ENCODE measurements at places on chromosomes 6 and 20. TPM values are rescaled to one million over a fixed set of nuclear protein-coding genes. Genes with fewer than 3 reads are reported as not detected.
A peak's percentile ranks its signal among the peaks of the same experiment; 100 is the strongest.

GRCh38 chr20:53926428-53927028, 143.9 kb downstream of the BCAS1 start:
- H3K4me1 ChIP-seq = peaks cover 22% of the 10 kb centered on the region
- no peaks in the 10 kb centered on the region for H3K36me3 ChIP-seq
- H3K27me3 ChIP-seq = no peaks in the 10 kb centered on the region
- H3K4me3 ChIP-seq = no peak overlapping the region
- peak; percentile 99 for DNase-seq
- peak overlapping the region; percentile 89 for H3K27ac ChIP-seq

DNA sequence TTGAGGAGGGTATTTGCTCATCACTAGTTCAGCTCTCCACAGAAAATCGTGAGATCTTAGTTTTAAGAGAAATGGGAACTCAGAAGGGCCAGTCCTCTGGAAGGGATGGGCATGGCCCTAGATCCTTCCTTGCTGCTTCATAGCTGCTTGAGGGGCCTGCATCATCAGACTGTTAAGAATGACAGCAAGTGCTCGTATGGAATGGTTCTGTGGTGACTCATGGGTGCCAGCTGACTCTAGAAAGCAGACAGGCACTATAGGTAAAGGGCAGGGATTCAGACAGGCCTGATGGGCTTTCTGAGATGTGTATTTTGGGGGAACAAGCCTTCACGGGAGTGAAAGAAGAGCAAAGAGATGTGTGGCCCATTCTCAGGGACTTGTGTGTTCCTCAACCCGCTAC, 90.8 kb downstream of the MYLK4 start:
- H3K4me3 ChIP-seq = no peak overlapping the region
- H3K27me3 ChIP-seq = no peaks in the 10 kb centered on the region
- H3K4me1 ChIP-seq = no peaks in the 10 kb centered on the region
- no peaks in the 10 kb centered on the region for H3K36me3 ChIP-seq
- H3K27ac ChIP-seq = no peak overlapping the region

The FOXQ1 gene
- total RNA-seq = 0.24 TPM

The NRSN1 gene
- total RNA-seq = not detected

The ESR1 gene
- total RNA-seq = 0.05 TPM

DNA sequence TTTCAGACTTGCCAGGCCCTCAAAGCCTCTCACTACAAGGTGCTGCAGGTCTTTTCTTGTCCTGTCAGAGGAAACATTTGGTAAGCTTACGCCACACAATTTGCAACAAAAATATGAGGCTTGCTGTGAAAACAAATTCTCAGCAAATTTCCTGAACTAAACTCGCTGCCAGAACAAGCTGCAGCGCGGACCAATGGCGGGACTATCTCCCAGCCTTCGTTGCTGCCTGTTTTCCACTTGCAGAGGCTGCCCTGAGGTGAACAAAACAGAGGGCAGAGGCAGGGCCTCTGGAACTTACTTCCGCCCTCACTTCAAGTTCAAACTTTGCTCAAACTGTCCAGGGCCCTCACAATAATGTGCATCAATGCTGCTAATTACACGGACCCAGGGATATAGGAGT, 12.4 kb downstream of the UQCC2 start:
- H3K27me3 ChIP-seq = no peaks in the 10 kb centered on the region
- no peak overlapping the region for H3K4me3 ChIP-seq
- no peak for DNase-seq

The HTR1E gene
- not detected for total RNA-seq

- no peaks in the 10 kb centered on the region for H3K36me3 ChIP-seq
- no peak for DNase-seq
Observed at GRCh38 chr6:99093456-99094190, 145.9 kb upstream of the FBXL4 start.

DNA sequence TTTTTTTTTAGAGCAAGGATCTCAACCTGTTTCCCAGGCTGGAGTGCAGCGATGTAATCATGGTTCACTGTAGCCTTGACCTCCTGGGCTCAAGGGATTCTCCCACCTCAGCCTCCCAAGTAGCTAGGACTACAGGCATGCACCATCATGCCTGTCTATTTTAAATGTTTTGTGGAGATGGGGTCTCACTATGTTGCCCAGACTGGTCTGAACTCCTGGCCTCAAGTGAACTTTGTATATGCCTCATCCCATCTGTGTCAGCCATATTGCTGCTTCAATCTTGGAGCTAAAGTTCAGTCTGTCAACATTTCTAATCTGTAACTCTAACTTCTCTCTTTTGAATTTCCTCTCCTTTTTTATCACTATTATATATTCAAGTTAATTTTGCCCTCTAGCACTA, 54.3 kb downstream of the CD164 start:
- no peak overlapping the region for H3K4me3 ChIP-seq
- H3K27ac ChIP-seq = no peak overlapping the region
- H3K4me1 ChIP-seq = no peaks in the 10 kb centered on the region
- DNase-seq = no peak
- no peaks in the 10 kb centered on the region for H3K27me3 ChIP-seq

GRCh38 chr6:170023620-170024521, 267.0 kb downstream of the DLL1 start:
- no peak for DNase-seq
- H3K27ac ChIP-seq = no peak overlapping the region

DNA sequence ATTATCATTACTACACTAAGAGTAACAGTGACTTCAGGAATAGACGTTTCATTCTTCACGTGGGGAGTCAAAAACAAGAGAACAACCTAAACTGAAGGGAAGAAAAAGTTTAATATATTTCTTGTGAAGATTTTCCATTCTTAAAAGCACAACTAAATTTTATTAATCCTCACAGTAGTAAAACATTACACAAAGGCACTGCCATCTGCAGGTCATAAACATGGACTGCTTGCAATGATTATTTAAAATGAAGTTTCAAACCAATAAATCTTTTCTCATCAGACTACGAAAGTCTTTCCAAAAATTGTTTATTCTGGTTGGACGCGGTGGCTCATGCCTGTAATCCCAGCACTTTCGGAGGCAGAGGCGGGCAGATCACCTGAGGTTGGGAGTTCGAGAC, 2.6 kb downstream of the NCOA5 start:
- no peaks in the 10 kb centered on the region for H3K27me3 ChIP-seq
- DNase-seq = no peak
- H3K4me1 ChIP-seq = peaks cover 8% of the 10 kb centered on the region

The BPIFB1 gene
- total RNA-seq = not detected

The STMND1 gene
- 0.16 TPM for total RNA-seq

The ASIP gene
- not detected for total RNA-seq

DNA sequence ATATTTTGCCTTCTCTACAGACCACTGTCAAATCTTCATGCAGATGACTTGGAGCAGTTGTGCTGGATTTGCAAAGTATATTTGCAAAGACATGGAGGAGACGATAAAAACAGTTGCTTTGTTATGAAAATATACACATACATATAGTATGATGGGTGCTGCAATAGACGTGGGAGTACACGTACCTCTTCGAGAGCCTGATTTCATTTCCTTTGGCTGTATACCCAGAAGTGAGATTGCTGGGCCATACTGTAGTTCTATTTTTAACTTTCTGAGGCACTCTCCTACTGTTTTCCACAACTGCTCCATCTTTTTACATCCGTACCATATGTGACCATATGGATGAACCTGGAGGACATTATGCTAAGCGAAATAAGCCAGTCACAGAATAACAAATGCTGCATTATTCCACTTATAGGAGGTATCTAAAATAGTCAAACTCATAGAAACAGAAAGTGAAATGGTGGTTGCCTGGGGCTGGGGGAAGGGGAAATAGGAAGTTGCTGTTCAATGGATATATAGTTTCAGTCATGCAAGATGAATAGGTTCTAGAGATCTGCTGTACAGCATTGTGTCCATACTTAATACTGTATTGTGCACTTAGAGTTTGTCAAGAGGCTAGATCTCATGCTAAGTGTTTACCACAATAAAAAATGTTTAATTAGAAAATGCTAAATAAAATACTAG, 223.8 kb downstream of the HAO1 start:
- no peak overlapping the region for H3K4me3 ChIP-seq
- no peak for DNase-seq
- no peaks in the 10 kb centered on the region for H3K36me3 ChIP-seq
- no peaks in the 10 kb centered on the region for H3K4me1 ChIP-seq

DNA sequence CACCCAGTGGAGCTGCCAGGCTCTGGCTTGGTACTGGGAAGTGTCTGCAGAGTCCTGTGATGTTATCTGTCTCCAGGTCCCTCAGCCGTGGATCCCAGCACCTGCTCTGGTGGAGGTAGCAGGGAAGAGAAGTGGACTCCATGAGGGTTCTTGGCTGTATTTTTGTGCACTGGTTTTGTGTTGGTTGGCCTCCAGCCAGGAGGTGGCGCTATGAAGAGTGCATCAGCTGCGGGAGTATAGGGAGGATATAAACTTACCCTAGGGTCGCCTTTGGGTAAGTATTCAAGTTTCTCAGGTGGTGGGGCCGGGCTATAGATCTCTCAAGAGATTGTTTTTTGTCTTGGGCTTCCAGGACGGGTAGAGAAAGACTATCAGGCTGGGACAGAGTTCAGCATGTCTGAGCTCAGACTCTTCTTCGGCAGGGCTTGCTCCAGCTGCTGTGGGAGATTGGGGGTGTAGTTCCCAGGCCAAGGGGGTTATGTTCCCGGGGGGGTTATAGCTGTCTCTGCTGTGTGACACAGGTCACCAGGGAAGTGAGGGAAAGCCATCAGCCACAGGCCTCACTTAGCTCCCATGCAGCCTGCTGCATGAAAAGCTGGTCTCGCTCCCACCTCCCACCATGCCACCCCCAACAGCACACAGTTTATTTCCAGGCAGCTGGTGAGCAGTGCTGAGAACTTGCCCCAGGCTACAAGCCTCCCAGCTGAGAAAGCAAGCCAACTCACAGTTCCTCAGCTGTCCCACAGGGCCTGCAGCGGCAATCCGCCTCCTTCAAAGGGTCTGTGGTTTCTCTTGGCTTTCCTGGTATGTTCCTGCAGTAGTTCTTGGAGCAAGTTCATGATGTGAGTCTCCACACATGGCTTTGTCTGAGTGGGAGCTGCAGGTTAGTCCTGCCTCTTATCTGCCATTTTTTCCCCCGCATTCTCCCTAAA, 115.7 kb downstream of the AIG1 start:
- H3K36me3 ChIP-seq = no peaks in the 10 kb centered on the region
- peak; percentile 99 for DNase-seq
- H3K27ac ChIP-seq = peak overlapping the region; percentile 85
- peaks cover 8% of the 10 kb centered on the region for H3K4me1 ChIP-seq

DNA sequence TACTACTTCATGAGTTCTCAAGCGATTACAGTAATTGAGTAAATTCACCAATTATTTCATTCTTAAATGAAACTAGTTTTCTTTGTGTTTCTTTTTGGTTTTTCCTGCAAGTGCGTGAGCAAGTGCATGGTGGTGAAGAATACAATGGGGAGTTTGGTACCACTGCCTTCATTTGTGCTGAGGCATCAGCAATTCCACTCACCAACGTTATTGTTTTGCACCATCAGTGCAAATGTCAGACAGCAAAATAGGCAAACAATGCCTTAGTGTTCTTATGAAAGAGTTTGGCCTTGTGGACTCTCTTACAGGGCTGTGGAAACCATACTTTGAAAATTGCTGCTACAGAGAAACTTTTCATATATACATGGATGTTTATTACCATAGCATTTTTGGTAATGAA, 8.2 kb downstream of the CDH26 start:
- H3K36me3 ChIP-seq = no peaks in the 10 kb centered on the region
- no peak for DNase-seq
- no peak overlapping the region for H3K27ac ChIP-seq
- no peaks in the 10 kb centered on the region for H3K4me1 ChIP-seq

The SLC17A1 gene
- not detected for total RNA-seq

DNA sequence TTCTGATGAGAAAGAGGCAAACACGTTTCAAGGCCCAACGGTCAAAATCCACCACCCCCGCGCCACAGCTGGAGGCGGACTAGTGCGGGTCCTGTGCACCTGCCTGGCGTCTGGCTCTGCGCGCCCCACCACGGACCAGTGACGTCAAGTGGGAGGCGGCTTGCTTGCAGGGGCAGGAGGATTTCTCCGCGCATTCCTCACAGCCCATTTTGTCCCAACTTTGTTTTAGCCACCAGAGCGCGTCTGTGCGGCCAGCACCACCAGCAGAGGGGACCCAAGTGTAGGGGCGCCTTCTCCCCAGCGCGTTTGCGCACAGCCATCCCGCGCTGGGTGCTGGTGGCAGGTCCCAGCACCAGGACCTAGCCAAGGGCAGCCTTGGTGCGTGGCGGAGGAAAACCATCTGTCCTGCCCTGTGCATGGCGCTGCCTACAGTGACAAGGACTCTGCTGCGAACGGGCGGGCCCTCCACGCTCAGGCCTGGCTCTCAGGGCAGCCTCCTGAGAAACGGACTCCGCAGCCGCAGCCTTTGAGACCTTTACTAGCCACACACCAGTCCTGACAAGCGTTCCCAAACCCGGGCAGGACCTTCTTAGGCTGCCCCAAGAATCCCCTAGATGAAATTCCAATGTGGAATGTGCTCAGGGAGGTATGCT, 194.8 kb upstream of the EXOC2 start:
- no peaks in the 10 kb centered on the region for H3K27me3 ChIP-seq
- H3K27ac ChIP-seq = no peak overlapping the region
- DNase-seq = no peak
- H3K4me3 ChIP-seq = no peak overlapping the region
- no peaks in the 10 kb centered on the region for H3K4me1 ChIP-seq

The C20orf141 gene
- not detected for total RNA-seq

DNA sequence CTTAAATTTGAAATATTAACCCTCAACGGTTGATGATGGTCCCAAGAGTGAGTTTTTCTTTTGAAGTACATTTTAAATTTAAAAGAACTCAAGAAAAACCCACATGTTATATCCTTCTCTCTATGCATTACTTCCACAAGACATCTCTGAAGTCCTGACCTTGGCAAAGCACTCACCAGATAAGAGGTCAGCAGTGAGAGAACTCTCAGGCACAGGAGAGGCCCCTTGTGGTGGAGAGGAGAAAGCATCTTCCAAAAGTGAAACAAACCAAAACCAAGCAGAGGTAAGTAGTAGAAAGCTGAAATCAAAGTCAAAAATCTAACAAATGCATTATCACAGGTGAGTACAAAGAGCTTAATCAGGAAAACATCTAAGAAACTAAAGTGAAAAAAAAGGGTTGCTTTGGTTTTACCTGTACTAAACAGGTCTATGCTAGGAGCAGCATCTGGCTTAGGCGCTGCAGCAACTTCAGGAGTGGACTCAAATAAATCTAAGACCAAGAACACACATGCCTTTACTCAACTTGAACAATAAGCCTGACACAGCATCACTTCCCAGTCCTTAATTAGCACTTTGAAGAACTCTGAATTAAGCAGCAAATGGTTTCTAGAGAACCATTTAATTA, 80.5 kb downstream of the PRSS35 start:
- H3K27me3 ChIP-seq = no peaks in the 10 kb centered on the region
- no peak for DNase-seq
- H3K36me3 ChIP-seq = no peaks in the 10 kb centered on the region
- H3K27ac ChIP-seq = no peak overlapping the region

The FHL5 gene
- not detected for total RNA-seq

DNA sequence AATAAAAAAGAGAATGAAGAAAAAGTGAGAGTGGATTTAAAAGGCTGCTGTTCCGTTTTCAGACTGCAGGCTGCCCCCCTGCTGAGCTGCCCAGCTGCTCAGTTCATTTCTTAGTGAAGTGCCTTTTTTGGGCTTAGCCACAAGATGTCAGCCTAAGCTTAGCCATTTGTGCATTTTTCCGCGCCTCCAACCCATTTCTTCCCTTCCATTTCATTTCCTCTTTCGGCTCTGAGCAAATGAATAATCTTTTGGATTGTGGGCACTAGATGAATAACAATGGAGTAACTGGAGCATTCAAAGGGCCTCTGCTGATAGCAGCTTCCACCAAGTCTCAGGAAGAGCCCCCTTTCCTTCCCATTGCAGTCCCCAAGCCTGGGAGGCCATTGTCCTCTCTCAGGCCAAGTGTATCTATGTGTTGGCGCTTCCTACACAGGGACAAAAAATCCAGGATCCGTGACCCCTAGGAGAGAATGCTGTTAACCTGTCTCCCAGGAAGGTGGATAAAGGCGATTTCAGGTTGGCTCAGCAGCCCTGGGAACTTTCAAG, 83.5 kb upstream of the SPTLC3 start:
- DNase-seq = peak; percentile 69
- H3K36me3 ChIP-seq = no peaks in the 10 kb centered on the region
- no peak overlapping the region for H3K27ac ChIP-seq
- H3K4me1 ChIP-seq = peaks cover 34% of the 10 kb centered on the region

Data from astrocyte (in vitro differentiated cells and primary cell).